T-cell (primary cell): ENCODE measurements at places on chromosomes 5 and 9. TPM values are rescaled to one million over a fixed set of nuclear protein-coding genes. Genes with fewer than 3 reads are reported as not detected.

- H3K36me3 ChIP-seq: no peaks in the 10 kb centered on the region
- H3K4me1 ChIP-seq: no peaks in the 10 kb centered on the region
- no peak overlapping the region for H3K27ac ChIP-seq
- H3K27me3 ChIP-seq: no peaks in the 10 kb centered on the region
- no peak for DNase-seq
- H3K4me3 ChIP-seq: no peak overlapping the region
Measured at GRCh38 chr5:90645024-90645610, 86.5 kb downstream of the ADGRV1 start.

GRCh38 chr5:164394686-164395194 lies 889.3 kb downstream of the MAT2B start:
- H3K4me3 ChIP-seq: no peak overlapping the region
- H3K27me3 ChIP-seq: no peaks in the 10 kb centered on the region
- H3K27ac ChIP-seq: no peak overlapping the region
- DNase-seq: no peak
- H3K4me1 ChIP-seq: no peaks in the 10 kb centered on the region
- H3K36me3 ChIP-seq: no peaks in the 10 kb centered on the region

DNA sequence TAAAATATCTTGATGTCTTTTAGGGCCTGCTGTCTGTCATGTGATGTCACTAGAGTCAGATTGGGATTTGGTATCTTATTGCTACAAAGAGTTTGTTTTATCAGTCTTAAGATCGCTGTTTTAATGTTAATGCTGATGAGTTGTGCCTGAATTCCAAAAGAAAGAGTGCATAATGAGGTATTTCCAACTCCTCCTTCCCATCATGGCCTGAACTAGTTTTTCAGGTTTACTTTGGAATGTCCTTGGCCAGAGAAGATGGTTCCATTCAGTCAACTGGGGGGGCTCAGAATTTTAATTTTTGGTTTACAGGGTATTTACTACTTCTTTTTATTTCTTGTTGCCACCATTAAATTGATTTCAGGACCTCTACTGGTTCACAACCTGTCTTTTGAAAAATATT lies 74.3 kb upstream of the MARCHF11 start:
- H3K27me3 ChIP-seq: no peaks in the 10 kb centered on the region
- no peaks in the 10 kb centered on the region for H3K36me3 ChIP-seq
- H3K4me1 ChIP-seq: no peaks in the 10 kb centered on the region
- no peak for DNase-seq
- H3K27ac ChIP-seq: no peak overlapping the region

GRCh38 chr5:61612431-61612830 lies 280.4 kb downstream of the ZSWIM6 start:
- no peaks in the 10 kb centered on the region for H3K4me1 ChIP-seq
- DNase-seq: no peak
- H3K27me3 ChIP-seq: peaks cover 6% of the 10 kb centered on the region
- H3K36me3 ChIP-seq: no peaks in the 10 kb centered on the region

- peaks cover 6% of the 10 kb centered on the region for H3K4me1 ChIP-seq
- DNase-seq: no peak
- no peaks in the 10 kb centered on the region for H3K27me3 ChIP-seq
- H3K27ac ChIP-seq: no peak overlapping the region
- no peak overlapping the region for H3K4me3 ChIP-seq
Measured at GRCh38 chr5:32013658-32014057, 160.5 kb downstream of the GOLPH3 start.

DNA sequence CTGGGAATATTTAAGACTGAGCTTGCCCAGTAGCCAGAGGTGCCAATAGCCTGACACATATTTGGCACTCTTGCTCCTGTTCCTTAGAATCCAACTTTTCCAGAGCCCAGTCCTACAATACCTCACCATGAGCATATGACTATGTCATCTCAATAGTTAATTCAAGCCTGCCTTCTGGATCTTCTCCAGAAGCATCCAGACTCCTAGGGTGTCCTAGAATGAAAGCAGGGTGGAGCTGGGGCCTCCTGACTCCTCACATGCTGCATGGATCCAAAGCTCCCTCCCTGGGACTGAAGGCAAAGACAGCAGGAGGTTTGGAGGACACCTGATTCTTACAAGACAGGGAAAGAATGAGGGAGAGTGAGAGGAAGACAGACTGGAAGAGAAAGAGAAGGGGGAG lies 37.9 kb downstream of the SH3TC2 start:
- no peaks in the 10 kb centered on the region for H3K4me1 ChIP-seq
- H3K27ac ChIP-seq: no peak overlapping the region
- H3K4me3 ChIP-seq: no peak overlapping the region
- H3K27me3 ChIP-seq: no peaks in the 10 kb centered on the region
- DNase-seq: no peak

DNA sequence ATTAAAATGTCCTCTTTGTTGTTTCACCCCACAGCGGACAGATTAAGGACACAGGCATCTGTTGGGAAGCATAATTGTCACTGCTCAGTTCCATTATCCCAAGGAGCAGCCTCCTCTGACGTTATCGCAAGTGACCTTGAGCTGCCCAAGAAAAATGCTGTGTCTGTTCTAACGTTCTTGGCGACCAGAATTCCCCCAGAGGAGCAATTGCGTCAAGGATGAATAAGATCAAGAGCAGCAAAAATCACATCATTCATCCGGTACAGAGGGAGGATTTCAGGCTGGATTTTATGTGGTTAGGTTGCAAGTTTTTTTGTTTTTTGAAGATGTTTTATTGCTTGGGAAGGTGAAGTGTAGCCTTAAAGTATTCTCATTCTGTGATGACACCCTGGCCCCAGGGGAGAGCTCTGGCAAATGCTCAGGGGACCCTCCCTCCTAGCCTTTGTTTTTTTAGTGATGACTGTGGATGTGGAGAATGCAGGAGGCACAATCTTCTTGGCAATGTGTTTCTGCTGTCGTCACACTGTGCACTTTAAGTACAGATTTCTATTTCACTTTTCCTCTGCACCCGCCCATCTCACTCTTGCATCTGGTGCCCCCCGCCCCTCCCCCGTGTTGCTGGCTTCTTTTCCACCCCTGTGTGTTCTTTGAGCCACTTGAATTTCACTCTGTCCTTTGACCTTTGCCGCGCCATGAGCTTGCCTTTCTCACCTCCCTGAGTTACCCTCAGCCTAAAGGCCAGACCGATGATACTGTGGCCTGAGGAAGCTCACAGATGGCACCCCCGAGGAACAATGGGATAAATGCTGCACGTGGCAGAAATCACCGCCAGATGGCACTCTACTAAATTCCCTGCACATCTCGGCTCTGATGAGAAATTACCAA lies 308.5 kb downstream of the RAB3C start:
- H3K27ac ChIP-seq: no peak overlapping the region
- H3K27me3 ChIP-seq: no peaks in the 10 kb centered on the region
- peaks cover 8% of the 10 kb centered on the region for H3K4me1 ChIP-seq
- H3K4me3 ChIP-seq: no peak overlapping the region

- no peaks in the 10 kb centered on the region for H3K36me3 ChIP-seq
- no peak overlapping the region for H3K27ac ChIP-seq
- no peak overlapping the region for H3K4me3 ChIP-seq
- peaks cover 9% of the 10 kb centered on the region for H3K4me1 ChIP-seq
Measured at GRCh38 chr9:137281345-137282116, 4.0 kb downstream of the TOR4A start.

- H3K36me3 ChIP-seq: no peaks in the 10 kb centered on the region
- DNase-seq: no peak
- H3K4me3 ChIP-seq: no peak overlapping the region
- no peak overlapping the region for H3K27ac ChIP-seq
- H3K4me1 ChIP-seq: no peaks in the 10 kb centered on the region
Measured at GRCh38 chr9:1759009-1759408, 256.1 kb upstream of the SMARCA2 start.

- no peaks in the 10 kb centered on the region for H3K27me3 ChIP-seq
- H3K4me3 ChIP-seq: no peak overlapping the region
- no peaks in the 10 kb centered on the region for H3K4me1 ChIP-seq
- DNase-seq: no peak
- no peak overlapping the region for H3K27ac ChIP-seq
Measured at GRCh38 chr5:179873588-179874110, 15.0 kb upstream of the MRNIP start.

DNA sequence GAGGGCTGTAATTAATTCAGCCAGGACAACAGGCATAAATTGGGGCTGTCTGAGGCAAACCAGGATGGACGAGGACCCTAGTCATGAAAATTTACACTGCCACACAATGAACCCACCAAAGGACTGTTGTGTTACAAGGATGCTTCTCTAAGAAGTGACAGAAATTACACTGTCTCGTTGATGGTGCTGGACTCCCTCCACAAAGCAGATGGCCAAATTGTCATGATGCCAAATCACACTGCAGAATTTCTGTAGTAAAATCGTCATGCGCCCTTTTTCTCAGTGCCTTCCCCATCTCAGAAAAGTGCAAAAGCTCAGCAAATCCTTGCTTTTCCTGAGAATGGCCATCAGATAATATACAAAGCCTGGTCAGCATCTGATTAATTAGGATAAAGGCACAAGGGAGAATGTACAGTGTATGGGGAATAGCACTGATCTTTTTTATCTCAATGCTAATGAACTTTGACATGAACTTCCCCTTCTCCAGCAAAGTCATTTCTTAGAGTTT lies 545.8 kb downstream of the CSNK1G3 start:
- no peaks in the 10 kb centered on the region for H3K27me3 ChIP-seq
- no peak for DNase-seq
- no peak overlapping the region for H3K4me3 ChIP-seq
- no peaks in the 10 kb centered on the region for H3K36me3 ChIP-seq

DNA sequence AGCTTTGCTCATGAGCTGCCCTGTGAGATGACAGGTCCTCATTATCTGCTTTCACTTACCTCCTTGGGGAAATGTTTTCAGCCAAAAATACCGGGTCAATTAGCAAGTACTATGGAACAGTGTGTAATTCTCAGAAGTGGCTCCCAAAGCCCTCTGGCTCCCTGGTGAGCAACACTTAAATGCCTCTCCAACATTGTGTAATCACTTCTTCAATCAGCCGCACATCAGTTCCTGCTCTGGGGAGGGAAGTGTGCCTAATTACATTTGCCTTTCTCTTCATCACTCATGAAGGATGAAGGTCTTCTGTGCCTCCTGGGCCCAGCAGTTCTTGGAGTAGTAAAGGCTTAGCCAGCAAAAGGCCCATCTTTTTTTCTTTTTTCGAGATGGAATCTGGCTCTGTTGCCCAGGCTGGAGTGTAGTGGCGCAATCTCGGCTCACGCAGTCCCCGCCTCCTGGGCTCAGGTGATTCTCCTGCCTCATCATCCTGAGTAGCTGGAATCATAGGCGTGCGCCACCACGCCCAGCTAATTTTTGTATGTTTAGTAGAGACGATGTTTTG lies 23.1 kb downstream of the NIM1K start:
- H3K4me1 ChIP-seq: no peaks in the 10 kb centered on the region
- H3K4me3 ChIP-seq: no peak overlapping the region
- no peaks in the 10 kb centered on the region for H3K36me3 ChIP-seq
- no peak overlapping the region for H3K27ac ChIP-seq

GRCh38 chr5:96794757-96795156 lies 13.0 kb downstream of the ERAP1 start:
- no peaks in the 10 kb centered on the region for H3K27me3 ChIP-seq
- peak overlapping the region; percentile 35 for H3K27ac ChIP-seq
- no peak overlapping the region for H3K4me3 ChIP-seq
- DNase-seq: peak; percentile 45

CCNO gene
- total RNA-seq: not detected

DNA sequence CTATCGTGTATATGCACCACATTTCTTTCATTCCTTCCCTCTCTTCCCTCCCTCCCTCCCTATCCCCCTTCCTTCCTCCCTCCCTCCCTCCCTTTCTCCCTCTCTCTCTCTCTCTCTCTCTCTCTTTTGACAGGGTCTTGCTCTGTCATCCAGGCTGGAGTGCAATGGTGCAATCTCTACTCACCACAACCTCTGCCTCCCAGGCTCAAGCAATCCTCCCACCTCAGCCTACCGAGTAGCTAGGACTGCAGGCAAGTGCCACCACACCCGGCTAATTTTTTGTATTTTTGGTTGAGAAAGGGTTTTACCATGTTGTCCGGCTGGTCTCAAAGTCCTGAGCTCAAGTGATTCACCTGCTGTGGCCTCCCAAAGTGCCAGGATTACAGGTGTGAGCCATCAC lies 1.1 kb upstream of the ANKS6 start:
- no peak for DNase-seq
- H3K27me3 ChIP-seq: no peaks in the 10 kb centered on the region
- no peak overlapping the region for H3K27ac ChIP-seq
- H3K4me3 ChIP-seq: no peak overlapping the region
- H3K4me1 ChIP-seq: peaks cover 2% of the 10 kb centered on the region
- no peaks in the 10 kb centered on the region for H3K36me3 ChIP-seq

DNA sequence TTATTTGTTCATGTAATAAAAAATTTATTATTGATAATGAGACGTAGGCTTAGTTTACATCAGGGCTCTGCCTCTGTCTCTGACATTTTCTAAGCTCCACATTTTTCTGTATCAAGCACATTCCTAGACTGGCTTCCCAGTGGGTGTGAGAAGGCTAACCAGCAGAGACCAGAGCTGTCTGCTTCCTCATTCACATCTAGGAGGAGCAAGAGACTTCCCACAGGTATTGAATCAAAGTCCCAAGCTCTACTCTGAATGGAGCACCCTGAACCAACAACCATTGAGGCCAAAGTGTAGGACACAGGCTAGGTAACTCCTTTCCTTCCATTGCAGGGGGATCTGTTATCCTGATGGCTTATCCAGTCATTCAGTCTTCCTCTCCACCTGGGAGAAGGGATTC lies 72.4 kb downstream of the PARP8 start:
- H3K4me1 ChIP-seq: peaks cover 14% of the 10 kb centered on the region
- H3K27me3 ChIP-seq: no peaks in the 10 kb centered on the region

DNA sequence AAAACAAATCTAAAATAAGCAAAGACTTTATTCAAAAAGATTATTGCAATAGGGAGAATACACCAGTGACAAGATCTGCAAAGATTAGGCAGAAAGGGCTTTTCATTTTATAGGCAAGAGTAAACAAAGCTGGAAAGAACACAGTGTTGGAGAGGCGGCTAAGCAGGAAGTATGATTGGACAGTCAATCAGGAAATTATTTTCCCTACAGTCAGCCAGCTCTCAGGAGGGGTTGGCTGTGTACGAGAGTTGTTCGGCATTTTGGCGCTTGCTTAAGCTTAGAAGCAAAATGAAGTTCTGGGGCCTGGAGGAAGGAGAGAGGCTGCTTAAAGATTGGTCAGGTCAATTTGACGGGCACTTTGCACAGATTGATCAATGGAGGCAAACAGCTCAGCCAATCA lies 1030.5 kb downstream of the TLE4 start:
- DNase-seq: no peak
- no peaks in the 10 kb centered on the region for H3K36me3 ChIP-seq
- H3K4me1 ChIP-seq: no peaks in the 10 kb centered on the region
- no peak overlapping the region for H3K27ac ChIP-seq
- H3K4me3 ChIP-seq: no peak overlapping the region

IFNB1 gene
- total RNA-seq: not detected

GABRA6 gene
- total RNA-seq: not detected

GRCh38 chr9:125965477-125965876 lies 218.3 kb downstream of the PBX3 start:
- H3K4me3 ChIP-seq: no peak overlapping the region
- H3K4me1 ChIP-seq: no peaks in the 10 kb centered on the region
- H3K27me3 ChIP-seq: no peaks in the 10 kb centered on the region
- peaks cover 12% of the 10 kb centered on the region for H3K36me3 ChIP-seq

JMY gene
- total RNA-seq: 35.9 TPM

- peak overlapping the region; percentile 87 for H3K27ac ChIP-seq
- no peaks in the 10 kb centered on the region for H3K27me3 ChIP-seq
- no peaks in the 10 kb centered on the region for H3K36me3 ChIP-seq
Measured at GRCh38 chr5:40754381-40755092, 1.2 kb downstream of the TTC33 start.

- H3K36me3 ChIP-seq: peaks cover 14% of the 10 kb centered on the region
- no peak for DNase-seq
- peaks cover 15% of the 10 kb centered on the region for H3K4me1 ChIP-seq
- H3K27ac ChIP-seq: no peak overlapping the region
- no peak overlapping the region for H3K4me3 ChIP-seq
Measured at GRCh38 chr5:173960986-173961385, 28.0 kb upstream of the C5orf47 start.

GRCh38 chr5:160021831-160022446 lies 13.0 kb downstream of the TTC1 start:
- H3K36me3 ChIP-seq: no peaks in the 10 kb centered on the region
- peaks cover 10% of the 10 kb centered on the region for H3K4me1 ChIP-seq
- peak; percentile 28 for DNase-seq
